ENCODE measurements at places on chromosomes 7 and 10.

DNA sequence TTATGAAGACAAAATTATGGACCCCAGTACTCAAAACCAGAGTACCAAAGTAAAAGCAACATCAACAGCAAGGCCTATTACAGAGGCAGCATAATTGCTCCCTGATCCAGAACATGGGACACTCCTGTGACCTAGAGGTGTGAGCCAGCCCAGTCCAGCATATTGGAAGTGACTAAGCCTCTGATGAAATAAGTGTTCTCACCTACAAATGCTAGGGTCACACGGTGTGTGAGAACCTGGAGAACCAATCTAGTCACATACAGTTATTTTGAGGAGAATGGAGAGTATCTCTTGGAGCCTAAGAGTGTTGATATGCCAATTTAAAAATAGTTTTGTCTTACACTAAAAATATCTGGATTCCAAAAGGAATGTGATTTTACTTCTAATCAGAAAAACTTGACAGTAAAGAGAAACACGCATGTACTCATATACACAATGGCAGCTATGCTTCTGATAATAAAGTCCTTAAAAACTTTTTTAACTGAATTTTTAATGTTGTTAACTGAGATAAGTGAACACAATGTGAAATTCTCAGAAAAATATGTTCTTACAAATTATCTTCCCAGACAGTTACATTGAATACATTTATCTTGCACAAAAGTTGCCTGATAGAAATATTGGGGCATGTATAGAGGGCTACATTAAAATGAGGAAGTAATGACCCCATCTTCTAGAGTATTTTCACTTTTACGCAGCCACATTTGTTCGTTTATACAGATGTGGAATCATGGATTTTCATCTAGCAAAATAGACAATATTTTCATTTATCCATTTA, 56.8 kb upstream of the CD36 start:
- no peak for DNase-seq

GRCh38 chr10:129918401-129918800, 45.7 kb downstream of the EBF3 start:
- no peak for DNase-seq

GRCh38 chr10:18793951-18794350, 134.7 kb downstream of the ARL5B start:
- DNase-seq: no peak

GRCh38 chr10:34003561-34003960, 669.1 kb upstream of the NRP1 start:
- no peak for DNase-seq

- no peak for DNase-seq
Observed at GRCh38 chr7:135275971-135276580, 42.4 kb downstream of the STRA8 start.

GRCh38 chr7:8724080-8724718, 290.8 kb downstream of the NXPH1 start:
- no peak for DNase-seq
